Effector CD4-positive, alpha-beta T cell (primary cell): ENCODE measurements at places on chromosomes 5 and 9.

DNA sequence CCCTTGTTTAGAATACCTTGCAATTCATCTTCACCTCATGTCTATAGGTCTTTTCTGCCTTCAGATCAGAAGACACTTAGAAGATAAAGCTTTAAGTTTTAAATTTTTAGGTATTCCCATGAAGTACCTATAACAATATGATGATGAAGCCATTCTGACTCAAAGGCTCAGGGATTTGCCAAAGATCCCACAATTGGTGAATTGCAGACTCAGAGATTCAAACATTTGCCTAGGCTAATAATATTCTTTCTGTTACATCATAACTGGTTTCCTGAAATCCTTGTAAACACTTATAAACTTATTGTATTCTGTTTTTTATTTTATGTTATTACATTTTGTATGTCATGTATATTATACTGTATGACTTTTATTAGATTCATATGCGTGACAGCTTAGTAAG is 62.8 kb upstream of the ZFAND5 start:
- DNase-seq, result no peak

GRCh38 chr9:98539954-98540353 is 168.8 kb downstream of the GABBR2 start:
- no peak for DNase-seq

- DNase-seq, result peak; percentile 41
Observed at GRCh38 chr9:133160742-133161546, 2.8 kb downstream of the GBGT1 start.

- DNase-seq, result peak; percentile 35
Observed at GRCh38 chr5:150000990-150001659, 586 bp downstream of the HMGXB3 start.

- DNase-seq, result no peak
Observed at GRCh38 chr9:38085308-38085707, 16.3 kb upstream of the SHB start.

GRCh38 chr9:131799177-131799823 is 59.4 kb upstream of the RAPGEF1 start:
- DNase-seq, result peak; percentile 23

- DNase-seq, result no peak
Observed at GRCh38 chr5:54703565-54704255, 186.2 kb downstream of the SNX18 start.

DNA sequence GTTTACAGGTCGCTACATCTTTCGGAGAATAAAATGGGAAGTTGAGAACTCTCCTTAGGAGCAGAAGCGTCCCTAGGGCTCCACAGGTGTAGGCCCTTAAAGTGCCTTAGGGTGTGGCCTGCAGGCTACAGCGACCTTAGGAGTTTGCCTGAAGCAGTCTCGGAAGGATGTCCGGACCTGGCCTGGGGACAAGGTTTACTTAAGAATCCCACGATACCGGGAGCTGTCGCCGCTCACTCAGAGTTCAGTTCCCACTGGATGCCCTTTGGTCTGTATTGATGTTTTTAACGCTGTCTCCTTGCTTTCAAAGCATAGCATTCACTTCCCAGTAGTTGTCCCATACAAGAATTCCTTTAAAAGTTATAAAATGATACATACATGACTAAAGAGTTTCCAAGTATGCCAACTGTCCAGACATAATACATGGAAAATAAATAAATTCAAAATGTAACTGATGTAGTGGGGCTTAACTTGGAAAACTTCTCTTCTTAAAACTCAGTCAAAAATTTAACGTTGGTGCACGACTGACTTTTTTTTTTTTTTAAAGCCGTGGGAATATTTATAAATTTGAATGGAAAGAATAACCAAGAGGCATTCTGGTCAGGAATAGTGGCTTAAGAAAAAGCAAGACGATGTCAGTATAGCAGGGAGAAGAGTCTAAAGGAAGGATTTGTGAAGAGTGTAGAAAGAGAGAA is 848 bp downstream of the RAD50 start:
- DNase-seq, result peak; percentile 9

GRCh38 chr5:9456435-9457042 is 89.3 kb downstream of the SEMA5A start:
- DNase-seq, result no peak

GRCh38 chr9:99485459-99485858 is 263.4 kb downstream of the SEC61B start:
- no peak for DNase-seq

GRCh38 chr5:128199104-128199503 is 115.5 kb downstream of the SLC12A2 start:
- no peak for DNase-seq

DNA sequence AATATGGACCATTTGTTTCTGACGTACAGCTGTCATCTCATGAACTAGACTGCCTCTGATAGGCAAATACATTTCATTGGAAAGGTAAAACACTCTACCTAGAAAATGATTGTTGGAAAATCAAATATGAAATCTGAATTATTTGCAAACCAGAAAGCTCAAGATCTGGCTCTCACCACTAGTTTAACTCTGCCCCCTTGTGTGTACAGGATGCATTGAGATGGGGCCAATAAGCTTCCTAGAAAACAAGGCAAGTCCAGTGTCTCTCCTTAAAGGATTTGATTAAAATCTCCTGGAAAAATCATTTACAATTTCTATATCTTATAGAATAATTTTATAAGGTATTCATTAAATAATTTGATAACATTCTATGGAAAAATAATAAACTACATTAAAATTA is 311.9 kb upstream of the ANKH start:
- DNase-seq, result no peak

DNA sequence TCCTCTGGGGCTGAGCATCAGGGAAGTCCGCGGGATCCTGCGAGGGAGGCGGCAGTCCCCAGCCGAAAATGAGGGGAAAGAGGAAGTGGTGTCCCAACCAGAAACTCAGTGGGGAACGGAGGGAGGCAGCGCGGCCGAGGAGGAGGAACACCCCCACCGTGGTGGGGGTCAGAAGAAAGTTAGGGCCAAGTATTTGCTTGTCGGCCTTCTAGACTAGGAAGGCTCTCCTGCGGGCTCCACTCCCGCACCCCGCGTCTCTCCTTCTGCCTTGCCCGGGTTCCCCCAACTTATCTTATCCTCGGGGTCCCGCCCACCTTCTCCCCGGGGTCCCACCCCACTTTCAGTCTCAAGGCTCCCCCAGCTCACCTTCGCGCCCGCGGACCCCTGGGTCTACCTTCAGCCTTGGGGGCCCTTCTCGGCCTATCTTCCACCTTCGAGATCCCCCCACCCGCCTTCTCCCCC is 557 bp upstream of the PHF2 start:
- DNase-seq, result peak; percentile 42

DNA sequence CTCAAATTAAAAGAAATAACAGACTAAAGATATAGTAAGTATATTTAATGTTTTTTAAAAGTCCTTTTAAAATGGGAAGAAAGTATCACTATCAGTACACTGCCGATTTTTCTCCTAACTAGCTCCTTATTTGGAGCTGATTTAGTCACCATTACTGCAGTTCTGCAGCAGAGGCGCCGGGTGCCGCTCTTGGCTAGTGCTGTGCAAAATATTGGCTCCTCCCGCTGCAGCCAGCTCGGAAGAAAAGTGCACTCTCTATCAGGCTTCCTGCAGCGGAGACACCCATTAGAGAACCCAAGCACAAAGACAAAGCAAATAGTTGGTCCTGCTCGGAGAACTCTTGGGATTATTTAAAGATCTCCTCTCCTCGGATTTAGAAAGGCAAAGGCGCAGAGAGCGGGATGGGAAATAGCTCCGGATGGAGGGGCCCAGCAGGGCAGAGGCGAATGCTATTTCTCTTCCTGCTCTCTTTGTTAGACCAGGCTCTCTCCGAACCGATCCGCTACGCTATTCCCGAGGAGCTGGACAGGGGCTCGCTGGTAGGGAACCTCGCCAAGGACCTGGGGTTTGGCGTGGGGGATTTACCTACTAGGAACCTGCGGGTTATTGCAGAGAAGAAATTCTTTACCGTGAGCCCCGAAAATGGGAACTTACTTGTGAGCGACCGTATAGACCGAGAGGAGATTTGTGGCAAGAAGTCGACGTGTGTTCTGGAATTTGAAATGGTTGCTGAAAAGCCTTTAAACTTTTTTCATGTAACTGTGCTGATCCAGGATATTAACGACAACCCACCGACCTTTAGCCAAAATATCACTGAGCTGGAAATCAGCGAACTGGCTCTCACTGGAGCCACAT is at the start of gene PCDHGB3:
Gene PCDHGB3 (plus strand): TSS at position 249 of the 855 bp plus-strand sequence. CDS start 153 bp downstream, at position 402.
- no peak for DNase-seq

DNA sequence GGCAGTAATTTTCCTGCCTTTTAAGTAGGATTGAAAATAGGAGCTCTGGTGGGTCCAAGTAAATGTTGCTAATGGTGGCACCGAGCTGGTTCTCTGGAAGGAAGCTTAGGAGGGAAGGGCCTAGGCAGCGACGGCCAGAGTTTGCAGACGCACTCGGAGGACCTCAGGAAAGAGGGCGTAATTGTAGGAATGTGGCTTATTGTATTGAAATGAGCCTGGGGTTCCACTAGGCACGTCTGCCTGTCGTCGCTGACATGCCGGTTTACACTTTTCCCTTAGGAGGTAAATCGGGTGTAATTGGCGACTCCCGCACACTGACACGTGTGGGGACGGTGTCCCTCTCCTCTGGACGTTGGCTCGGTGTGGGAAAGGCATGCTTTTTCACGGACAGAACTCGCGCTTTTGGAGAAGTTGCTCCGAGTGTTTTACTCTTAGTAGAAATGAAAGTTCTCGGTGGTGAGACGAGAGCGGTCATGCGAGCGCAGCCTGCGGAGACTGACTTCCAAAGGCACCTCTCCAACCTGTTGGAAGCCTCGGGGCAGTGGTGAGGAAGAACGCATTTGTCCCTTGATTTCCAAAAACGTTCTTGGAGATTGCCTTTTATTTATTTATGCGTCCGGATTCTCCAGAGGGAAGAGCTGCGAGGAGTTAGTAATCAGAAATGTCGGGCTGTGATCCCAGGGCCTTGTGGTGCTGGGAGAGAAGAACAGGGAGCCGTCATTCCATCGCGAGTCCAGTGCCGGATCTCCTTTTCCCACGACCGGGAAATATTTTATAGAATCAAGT is 1.3 kb downstream of the NR4A3 start:
- DNase-seq, result no peak

DNA sequence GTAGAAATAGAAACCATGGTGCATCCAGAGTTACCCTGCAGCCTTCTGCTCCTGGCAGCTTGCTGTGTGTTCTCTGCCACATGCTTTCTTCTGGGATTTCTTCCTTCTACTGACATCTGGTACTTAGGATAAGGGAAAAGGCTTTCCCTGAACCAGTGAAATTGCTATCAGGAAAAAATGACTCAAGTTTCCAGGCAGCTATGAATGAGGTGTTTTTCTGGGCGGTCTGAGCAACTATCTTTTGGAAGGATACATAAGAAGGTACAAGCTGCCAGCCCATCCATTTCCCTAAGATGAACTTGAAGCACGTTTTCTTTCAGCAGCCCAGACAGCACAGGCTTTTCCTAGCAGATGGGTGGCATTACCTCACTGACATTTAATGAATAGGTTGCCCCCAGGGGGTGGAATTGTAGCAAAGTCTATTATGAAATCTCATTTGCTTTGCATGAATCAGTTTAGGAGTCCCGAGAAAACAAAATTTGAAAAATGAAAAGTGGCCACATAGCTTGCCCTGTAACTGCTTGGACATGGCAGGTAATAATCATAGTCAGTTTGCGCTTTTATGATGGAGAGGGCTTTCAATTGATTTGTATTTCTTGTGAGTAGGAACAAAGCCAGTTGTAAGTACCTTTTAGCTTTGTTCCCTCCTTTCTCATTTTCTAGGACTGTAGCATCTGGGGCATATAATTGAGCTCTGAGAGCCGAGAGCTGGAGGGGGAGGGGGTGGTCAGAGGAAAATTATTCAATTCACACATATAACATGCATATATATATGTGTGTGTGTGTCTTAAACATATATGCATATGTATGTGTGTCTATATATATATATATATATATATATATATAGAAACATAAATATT is 108.5 kb downstream of the C9orf152 start:
- no peak for DNase-seq

- no peak for DNase-seq
Observed at GRCh38 chr9:117722108-117722761, 18.0 kb downstream of the TLR4 start.

GRCh38 chr5:115354246-115354645 is 57.8 kb upstream of the CCDC112 start:
- no peak for DNase-seq

- DNase-seq, result peak; percentile 67
Observed at GRCh38 chr5:134122530-134122929, 8.0 kb downstream of the TCF7 start.

GRCh38 chr9:121562301-121562700 is 62.7 kb upstream of the GGTA1 start:
- DNase-seq, result no peak

GRCh38 chr9:5813824-5814223 is 19.1 kb downstream of the ERMP1 start:
- DNase-seq, result no peak

- DNase-seq, result no peak
Observed at GRCh38 chr5:59249726-59250125, 643.8 kb downstream of the PDE4D start.

GRCh38 chr9:100134731-100135130 is 35.7 kb downstream of the INVS start:
- DNase-seq, result no peak

DNA sequence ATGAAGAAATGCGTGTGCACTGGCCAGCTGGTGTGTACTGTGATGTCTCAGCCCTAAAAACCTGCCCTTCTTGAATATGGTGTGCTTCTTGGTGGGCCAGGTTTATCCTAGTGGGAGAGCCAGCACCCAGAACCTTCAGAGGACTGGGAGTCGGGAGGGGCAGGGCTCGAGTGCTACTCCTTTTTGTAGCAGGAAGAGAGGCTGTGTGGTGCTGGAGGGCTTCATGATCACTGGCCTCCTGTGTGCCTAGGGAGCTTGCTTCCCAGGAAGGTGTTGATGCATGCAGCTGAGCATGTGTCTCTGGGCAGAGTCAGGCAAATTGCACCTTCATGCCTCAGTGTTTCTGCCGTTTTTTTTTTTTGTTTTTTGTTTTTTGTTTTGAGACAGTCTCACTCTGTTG is 20.0 kb downstream of the PHF2 start:
- no peak for DNase-seq

- no peak for DNase-seq
Observed at GRCh38 chr5:38871058-38871605, 25.3 kb downstream of the OSMR start.

DNA sequence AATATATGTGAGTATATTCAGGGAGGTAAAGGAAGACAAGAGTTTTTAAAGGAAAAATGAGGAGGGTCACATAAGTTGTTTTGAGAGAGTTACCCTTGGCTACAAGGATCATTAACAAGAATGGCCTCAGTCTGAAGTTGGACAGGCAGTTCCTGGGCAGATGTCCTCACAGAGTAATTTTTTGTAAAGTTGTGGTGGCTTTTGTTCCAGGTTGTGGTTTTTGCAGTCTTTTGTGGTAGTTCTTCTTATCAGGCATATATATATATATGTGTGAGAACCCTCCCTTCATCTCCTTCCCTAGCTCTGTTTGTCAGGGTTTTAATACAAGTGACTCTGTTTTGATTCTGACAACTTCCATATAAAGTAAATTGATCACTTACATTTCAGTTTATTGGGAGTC is 60.0 kb downstream of the CSNK1G3 start:
- DNase-seq, result no peak
